ENCODE measurements at places on chromosomes 2 and 18.
A peak's percentile ranks its signal among the peaks of the same experiment; 100 is the strongest.

DNA sequence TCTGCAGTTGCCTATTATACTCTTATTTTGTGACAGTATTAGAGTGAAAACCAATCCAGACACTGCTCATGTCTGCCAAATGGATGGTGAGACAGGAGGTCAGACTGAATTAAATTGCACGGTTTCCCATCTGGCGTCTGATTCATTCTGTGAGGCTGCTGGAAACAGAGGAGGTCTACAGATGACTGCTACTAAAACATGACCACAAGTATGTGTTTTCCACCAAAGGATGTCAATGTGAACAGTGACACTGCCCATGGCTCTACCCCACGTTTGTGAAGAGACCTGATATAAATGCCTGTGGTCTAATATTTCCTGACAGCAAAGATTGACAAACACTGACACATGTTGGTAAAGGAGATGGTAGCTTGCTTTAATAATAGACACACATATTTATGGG lies 104.3 kb upstream of the ST6GAL2 start:
- no peak for DNase-seq
- no peaks in the 10 kb centered on the region for H3K36me3 ChIP-seq
- no peak overlapping the region for H3K27ac ChIP-seq
- H3K4me3 ChIP-seq: no peak overlapping the region
- H3K27me3 ChIP-seq: no peaks in the 10 kb centered on the region
- H3K4me1 ChIP-seq: peaks cover 1% of the 10 kb centered on the region

DNA sequence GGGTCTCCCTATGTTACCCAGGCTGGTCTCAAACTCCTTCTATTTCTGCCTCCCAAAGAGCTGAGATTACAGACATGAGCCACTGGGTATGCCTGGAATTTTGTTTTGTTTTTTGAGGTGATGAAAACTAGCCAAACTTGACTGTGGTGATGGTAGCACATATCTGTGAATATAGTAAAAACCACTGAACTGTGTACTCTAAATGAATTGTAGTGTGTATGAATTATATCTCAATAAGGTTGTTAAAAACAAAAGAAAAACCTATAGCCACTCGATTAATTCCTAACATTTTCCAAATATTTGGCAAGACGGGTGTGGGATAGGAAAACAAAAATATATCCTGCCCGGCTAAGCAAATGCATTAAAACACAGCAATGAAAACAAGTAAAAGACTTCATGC lies 1302.3 kb upstream of the CHAC2 start:
- H3K4me1 ChIP-seq: no peaks in the 10 kb centered on the region
- H3K27ac ChIP-seq: no peak overlapping the region
- no peak for DNase-seq
- H3K36me3 ChIP-seq: no peaks in the 10 kb centered on the region
- H3K27me3 ChIP-seq: no peaks in the 10 kb centered on the region
- H3K4me3 ChIP-seq: no peak overlapping the region

GRCh38 chr18:69752737-69753380 lies 194.8 kb downstream of the CD226 start:
- no peak overlapping the region for H3K27ac ChIP-seq
- no peak overlapping the region for H3K4me3 ChIP-seq
- H3K4me1 ChIP-seq: no peaks in the 10 kb centered on the region
- no peaks in the 10 kb centered on the region for H3K36me3 ChIP-seq

DNA sequence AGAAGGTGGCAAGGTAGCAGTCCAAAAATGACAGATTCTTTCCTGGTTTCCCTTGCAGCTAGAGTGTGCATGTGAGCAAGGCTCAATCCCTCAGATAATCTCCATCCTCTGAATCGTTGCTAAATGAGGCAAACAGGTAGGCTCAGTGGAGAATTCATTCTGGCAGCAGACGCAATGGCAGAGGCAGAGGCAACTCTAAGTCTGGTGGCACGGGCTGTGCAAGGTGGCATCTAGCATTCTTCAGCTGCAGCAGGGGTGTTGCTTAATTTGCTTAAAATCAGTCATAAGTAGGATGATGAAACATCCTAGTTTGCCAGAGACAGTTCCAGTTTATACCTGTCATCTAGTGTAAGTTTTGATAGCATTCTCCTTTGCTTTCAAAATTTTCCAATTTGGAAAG lies 391.1 kb upstream of the MEX3C start:
- no peak overlapping the region for H3K27ac ChIP-seq
- no peaks in the 10 kb centered on the region for H3K4me1 ChIP-seq
- DNase-seq: no peak
- H3K27me3 ChIP-seq: no peaks in the 10 kb centered on the region

GRCh38 chr2:46181789-46182530 lies 115.2 kb upstream of the EPAS1 start:
- H3K4me1 ChIP-seq: peaks cover 7% of the 10 kb centered on the region
- H3K4me3 ChIP-seq: no peak overlapping the region
- no peaks in the 10 kb centered on the region for H3K27me3 ChIP-seq
- no peak overlapping the region for H3K27ac ChIP-seq

- H3K27ac ChIP-seq: no peak overlapping the region
- H3K4me3 ChIP-seq: no peak overlapping the region
- H3K27me3 ChIP-seq: no peaks in the 10 kb centered on the region
- peak; percentile 36 for DNase-seq
Observed at GRCh38 chr18:36567800-36568199, 261.0 kb downstream of the TPGS2 start.

DNA sequence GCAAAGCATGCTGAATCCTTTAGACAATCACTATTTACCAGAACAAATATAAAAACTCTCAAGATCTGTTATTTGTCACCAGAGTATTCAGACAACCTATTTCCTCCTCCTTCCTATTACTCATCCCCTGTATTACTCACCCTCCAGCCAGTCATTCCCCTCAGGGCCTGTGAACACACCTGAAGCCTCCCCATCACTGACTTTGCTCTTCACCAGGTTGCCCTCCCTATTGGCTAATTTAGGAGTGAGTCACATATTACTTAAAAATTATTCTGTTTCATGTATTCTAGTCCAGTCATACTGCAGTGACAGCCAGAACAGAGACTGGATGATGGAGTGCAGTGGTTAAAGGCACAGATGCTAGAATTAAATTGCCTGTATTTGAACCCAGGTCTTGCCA lies 3.7 kb upstream of the ATG16L1 start:
- H3K4me1 ChIP-seq: peaks cover 4% of the 10 kb centered on the region
- no peak overlapping the region for H3K4me3 ChIP-seq
- H3K36me3 ChIP-seq: no peaks in the 10 kb centered on the region
- H3K27ac ChIP-seq: no peak overlapping the region
- no peaks in the 10 kb centered on the region for H3K27me3 ChIP-seq

DNA sequence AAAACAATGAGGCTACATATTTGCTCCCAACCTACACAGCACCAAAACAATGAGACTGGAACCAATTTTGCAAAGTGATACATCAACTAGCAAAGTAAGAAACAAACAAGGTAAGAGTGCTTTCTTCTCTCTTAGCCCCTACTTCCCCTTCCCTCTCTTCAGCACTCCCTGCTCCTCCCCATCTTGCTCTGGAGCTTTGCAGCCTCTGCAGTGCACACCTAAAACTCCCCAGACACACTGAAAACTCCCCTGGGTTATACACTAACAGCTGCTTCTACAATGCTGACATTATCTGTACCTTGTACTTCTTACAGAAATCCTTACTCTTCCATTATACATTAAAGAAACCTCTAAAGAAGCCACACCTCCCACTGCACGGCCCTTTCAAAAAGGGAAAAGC lies 93.7 kb downstream of the RBMS1 start:
- no peak overlapping the region for H3K27ac ChIP-seq
- no peak overlapping the region for H3K4me3 ChIP-seq
- DNase-seq: no peak
- H3K36me3 ChIP-seq: no peaks in the 10 kb centered on the region

GRCh38 chr2:170873035-170873692 lies 55.9 kb upstream of the GORASP2 start:
- H3K4me3 ChIP-seq: no peak overlapping the region
- H3K27ac ChIP-seq: no peak overlapping the region
- peak; percentile 80 for DNase-seq
- H3K27me3 ChIP-seq: no peaks in the 10 kb centered on the region

DNA sequence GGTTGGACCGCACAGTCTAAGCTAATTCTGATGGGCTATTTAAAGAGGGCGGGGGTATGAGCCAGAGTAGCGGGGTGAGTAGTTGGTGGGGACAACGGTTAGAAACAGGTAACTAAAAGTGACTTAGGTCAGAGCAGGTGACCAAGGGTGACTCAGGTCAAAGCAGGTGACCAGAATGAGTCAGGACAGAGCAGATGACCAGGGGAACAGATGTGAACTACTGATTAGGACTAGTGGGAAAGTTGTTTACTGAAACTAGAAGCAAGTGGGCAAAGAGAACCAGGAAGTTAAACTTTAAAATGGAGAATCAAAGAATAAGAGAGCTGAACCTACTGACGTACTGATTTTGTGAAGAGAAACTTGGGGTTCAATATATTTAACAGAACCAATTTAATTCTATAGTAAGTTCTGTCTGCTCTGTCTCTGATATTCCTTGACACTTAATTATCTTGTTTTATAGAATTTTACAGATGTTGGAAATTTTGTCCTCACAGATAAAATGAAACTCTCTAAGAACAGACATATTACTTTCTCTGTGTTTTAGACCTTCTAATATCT lies 7.8 kb upstream of the LRRTM1 start:
- no peak overlapping the region for H3K27ac ChIP-seq
- H3K4me3 ChIP-seq: no peak overlapping the region
- H3K36me3 ChIP-seq: no peaks in the 10 kb centered on the region
- no peaks in the 10 kb centered on the region for H3K27me3 ChIP-seq

GRCh38 chr2:3449086-3449485 lies 69.6 kb downstream of the TRAPPC12 start:
- no peak overlapping the region for H3K4me3 ChIP-seq
- peak overlapping the region; percentile 67 for H3K27ac ChIP-seq
- peaks cover 48% of the 10 kb centered on the region for H3K36me3 ChIP-seq
- peak; percentile 71 for DNase-seq
- no peaks in the 10 kb centered on the region for H3K27me3 ChIP-seq
- peaks cover 55% of the 10 kb centered on the region for H3K4me1 ChIP-seq

DNA sequence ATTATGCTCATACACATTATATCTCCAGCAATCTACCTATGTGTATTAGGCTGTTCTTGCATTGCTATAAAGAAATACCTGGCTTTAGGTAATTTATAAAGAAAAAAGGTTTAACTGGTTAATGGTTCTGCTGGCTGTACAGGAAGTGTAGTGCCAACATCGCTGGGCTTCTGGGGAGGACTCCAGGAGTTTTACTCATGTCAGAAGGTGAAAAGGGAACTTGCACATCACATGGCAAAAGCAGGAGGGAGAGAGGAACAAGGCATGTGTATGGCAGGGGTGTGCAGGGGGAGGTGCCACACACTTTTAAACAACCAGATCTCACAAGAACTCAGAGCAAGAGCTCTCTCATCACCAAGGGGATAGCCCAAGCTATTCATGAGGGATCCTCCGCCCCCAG lies 715.4 kb upstream of the ZEB2 start:
- H3K4me3 ChIP-seq: no peak overlapping the region
- DNase-seq: no peak
- no peaks in the 10 kb centered on the region for H3K36me3 ChIP-seq
- no peaks in the 10 kb centered on the region for H3K4me1 ChIP-seq
- H3K27ac ChIP-seq: no peak overlapping the region
- H3K27me3 ChIP-seq: no peaks in the 10 kb centered on the region

- H3K27me3 ChIP-seq: no peaks in the 10 kb centered on the region
- no peak overlapping the region for H3K27ac ChIP-seq
- DNase-seq: no peak
- H3K4me1 ChIP-seq: no peaks in the 10 kb centered on the region
Observed at GRCh38 chr18:24181806-24182205, 42.9 kb downstream of the CABYR start.

- no peaks in the 10 kb centered on the region for H3K27me3 ChIP-seq
- no peaks in the 10 kb centered on the region for H3K4me1 ChIP-seq
- DNase-seq: no peak
- no peaks in the 10 kb centered on the region for H3K36me3 ChIP-seq
- H3K4me3 ChIP-seq: no peak overlapping the region
Observed at GRCh38 chr2:15096873-15097272, 464.3 kb downstream of the NBAS start.

DNA sequence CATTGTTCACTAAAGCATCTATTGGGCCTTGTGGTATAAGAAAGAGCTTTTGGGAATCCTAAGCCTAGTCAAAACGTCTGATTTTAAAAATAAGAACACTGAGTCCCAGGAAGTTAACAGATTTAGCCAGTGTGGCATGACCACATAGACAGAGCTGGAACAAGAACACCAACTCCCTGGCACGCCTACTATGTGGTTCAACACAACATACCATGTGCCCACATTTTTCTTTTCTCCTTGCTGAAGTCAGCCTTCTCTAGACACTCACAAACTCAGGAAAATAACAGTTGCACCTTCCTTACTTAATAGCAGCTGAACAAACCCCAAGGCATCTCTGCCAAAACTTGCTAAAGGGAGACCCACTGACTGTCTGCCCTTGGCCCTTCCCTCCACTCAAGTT lies 124.8 kb downstream of the C1D start:
- no peak overlapping the region for H3K4me3 ChIP-seq
- H3K27ac ChIP-seq: no peak overlapping the region
- H3K4me1 ChIP-seq: no peaks in the 10 kb centered on the region
- no peak for DNase-seq

DNA sequence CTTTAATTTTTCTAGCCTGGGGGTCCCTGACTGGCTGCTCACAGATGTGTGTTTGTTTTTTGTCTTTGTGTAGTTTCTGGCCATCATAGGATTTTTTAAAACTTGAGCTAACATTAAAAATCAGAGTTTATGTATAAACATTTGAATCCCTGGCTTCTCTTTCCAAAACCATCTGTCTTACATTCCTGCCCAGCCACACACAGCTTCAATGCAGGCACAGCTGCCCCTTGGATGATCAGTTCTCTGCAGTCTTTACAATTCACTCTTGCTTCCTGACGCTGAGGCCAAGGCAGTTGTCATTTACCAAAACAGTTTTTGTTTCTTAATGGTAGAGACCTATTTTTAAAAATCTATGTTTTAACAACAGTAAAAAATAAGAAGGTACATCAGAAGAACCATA lies 169.2 kb upstream of the LRRTM1 start:
- H3K4me1 ChIP-seq: peaks cover 6% of the 10 kb centered on the region
- peak; percentile 34 for DNase-seq
- no peaks in the 10 kb centered on the region for H3K36me3 ChIP-seq
- H3K27me3 ChIP-seq: no peaks in the 10 kb centered on the region
- H3K27ac ChIP-seq: peak overlapping the region; percentile 25

DNA sequence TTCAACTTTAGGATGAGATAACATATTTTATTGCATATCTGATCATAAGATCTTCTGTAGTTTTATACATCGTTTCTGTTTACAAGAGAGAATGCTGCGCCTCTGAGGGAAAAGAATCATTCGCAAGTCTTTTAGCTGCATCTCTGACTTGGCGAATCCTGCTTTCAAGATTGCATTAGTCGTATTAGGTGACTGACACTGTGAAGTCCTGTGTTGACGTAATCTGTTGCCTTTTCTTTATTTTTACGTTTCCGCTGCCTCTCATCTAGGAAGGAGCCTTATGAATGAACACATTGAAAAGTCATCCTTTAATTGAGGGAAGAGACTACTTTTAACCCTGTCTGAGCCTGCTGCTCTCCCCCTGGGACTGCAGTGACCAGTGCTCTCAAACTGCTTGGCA lies 101.5 kb downstream of the LDLRAD4 start:
- peaks cover 3% of the 10 kb centered on the region for H3K4me1 ChIP-seq
- no peak overlapping the region for H3K4me3 ChIP-seq
- H3K36me3 ChIP-seq: no peaks in the 10 kb centered on the region
- no peaks in the 10 kb centered on the region for H3K27me3 ChIP-seq
- no peak overlapping the region for H3K27ac ChIP-seq
